ENCODE measurements at places on chromosomes 12 and 14.

DNA sequence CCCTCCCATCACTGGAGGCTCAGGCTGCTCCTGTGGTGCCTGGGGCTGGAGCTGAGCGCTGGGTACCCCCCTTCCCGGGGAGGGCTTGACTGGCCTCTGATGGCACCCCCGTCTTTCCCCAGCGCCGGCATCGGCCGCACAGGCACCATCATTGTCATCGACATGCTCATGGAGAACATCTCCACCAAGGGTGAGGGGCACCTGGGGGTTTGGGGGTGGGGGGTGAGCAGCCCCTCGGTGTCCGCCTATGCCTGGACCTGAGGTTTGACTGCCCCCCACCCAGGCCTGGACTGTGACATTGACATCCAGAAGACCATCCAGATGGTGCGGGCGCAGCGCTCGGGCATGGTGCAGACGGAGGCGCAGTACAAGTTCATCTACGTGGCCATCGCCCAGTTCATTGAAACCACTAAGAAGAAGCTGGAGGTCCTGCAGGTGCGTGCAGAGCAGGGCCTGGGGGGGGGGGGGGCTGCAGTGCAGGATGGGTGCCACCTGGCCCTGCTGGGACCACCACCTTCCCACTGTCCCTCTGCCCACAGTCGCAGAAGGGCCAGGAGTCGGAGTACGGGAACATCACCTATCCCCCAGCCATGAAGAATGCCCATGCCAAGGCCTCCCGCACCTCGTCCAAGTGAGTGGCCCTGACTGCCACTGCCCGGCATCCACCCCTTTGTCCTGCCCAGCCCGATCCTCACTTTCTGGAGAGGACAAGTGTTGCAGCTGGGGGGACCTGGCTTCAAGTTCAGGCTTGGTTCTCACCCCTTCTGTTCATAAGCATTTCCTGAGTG is 8.8 kb downstream of the PTPN6 start:
- no peak for DNase-seq

- no peak for DNase-seq
Measured at GRCh38 chr12:1656902-1657301, 27.9 kb downstream of the WNT5B start.

DNA sequence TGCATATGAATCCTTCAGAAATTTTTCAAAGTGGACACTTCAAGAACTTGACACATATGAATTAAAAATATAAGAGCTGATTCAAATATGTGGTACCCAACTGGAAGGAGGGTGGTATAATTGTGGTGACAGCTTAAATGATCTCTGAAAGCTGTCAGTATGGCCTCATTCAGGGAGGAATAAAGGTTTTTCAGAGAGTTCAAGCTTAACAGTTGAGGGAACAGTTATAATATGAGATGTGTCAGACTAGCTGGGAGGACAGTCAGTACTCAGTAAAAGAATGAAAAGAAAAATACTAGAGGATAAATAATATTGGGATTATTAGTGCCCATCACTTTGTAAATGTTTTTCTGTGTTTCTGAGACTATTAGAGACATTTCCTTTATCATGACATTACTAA is 277.5 kb downstream of the RASSF9 start:
- no peak for DNase-seq

GRCh38 chr14:88289996-88290395 is 33.1 kb downstream of the KCNK10 start:
- DNase-seq: no peak

- DNase-seq: peak; percentile 60
Measured at GRCh38 chr12:130879212-130879686, 7.4 kb downstream of the RAN start.
